ENCODE measurements at places on chromosomes 5 and 9.

DNA sequence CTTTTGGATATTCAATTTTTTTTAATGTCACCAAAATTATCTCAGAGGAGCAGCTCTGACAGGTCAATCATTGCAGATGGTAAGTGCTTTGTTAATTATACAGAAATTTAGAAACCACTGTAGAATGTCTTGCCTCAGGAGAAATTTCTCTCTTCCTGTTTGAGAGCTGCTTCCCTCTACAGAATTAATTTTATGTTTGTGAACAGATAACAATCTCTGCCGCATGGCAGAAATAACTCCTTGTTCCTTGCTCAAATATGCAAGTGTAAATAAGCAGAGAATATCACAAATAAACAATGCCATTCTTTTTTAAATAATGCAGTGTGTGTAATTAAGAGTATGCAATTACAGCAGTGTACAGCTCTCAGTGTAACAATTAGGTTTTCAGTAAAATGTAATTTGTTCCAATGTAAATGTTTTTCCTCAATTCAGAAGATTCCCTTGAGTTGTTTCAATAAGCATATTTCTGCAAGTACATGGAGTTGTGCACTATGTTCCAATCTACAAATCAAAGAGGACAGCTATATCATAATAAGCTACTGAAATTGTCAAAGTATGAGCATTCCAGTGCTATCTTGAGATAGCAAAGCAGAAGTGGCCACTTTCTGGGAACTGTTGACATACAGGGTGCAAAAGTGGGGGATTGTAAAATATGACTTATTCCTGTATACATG, 1012.8 kb downstream of the MAT2B start:
- DNase-seq = peak; percentile 95

- no peak for DNase-seq
Observed at GRCh38 chr9:83006378-83006777, 56.6 kb downstream of the RASEF start.

- peak; percentile 65 for DNase-seq
Observed at GRCh38 chr5:122576256-122577016, 198.4 kb upstream of the SNX2 start.

DNA sequence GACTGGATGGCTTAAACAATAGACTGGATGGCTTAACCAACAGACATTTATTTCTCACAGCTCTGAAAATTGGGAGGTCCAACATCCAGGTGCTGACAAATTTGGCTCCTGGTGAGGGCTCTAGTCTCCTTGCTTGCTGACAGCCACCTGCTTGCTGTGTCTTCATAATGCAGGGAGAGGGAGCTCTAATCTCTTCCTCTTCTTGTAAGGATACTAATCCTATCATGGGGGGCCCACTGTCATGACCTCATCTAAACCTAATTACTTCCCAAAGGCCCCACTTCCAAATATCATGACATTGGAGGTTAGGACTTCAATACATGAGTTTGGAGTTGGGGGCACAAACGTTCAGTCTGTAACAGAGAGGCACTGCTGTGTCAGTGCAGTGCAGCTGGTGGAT, 26.4 kb downstream of the FOXD1 start:
- DNase-seq = no peak

- no peak for DNase-seq
Observed at GRCh38 chr9:8331507-8332330, 532.1 kb upstream of the DMAC1 start.
